ENCODE measurements at places on chromosomes 1 and 21.

- DNase-seq: no peak
Observed at GRCh38 chr21:29749223-29749622, 190.6 kb downstream of the GRIK1 start.

DNA sequence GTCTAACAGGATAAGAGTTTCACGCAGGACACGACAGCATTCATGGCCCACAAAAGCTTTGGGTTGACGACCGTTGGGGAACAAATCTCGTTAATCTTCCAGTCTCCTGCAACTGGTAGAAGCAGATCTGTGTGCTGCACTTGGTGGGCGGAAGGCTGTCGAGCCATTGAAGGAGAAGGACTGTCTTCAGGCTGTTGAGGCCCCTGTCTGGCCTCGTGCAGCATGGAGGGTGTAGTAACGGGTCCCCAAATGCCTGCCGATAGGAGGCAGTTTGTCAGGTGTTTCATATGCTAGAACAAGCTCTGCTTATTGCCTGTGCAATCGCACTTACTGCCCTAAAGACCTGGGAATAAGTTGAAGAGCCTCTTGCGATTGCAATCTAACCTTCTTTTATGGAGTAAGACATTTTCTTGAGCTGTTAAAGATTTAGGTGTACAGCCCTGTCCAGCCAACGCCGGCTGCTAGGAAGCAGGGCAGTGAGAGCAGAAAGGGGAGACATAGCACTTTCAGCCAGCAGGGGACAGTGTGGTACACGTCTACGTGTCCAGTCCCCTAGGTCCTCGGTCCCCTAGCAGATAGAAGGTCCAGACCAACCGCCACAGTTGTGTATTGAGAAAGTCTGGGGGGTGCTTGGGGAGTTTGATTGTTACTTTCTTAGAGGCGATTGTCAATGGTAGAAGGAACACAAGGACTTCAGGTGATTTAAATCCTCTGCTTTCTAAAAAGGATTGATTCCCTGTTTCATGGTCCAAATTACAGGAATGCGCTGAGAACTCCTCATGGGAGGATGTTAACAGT, 102.3 kb upstream of the TMPRSS2 start:
- DNase-seq: peak; percentile 81

DNA sequence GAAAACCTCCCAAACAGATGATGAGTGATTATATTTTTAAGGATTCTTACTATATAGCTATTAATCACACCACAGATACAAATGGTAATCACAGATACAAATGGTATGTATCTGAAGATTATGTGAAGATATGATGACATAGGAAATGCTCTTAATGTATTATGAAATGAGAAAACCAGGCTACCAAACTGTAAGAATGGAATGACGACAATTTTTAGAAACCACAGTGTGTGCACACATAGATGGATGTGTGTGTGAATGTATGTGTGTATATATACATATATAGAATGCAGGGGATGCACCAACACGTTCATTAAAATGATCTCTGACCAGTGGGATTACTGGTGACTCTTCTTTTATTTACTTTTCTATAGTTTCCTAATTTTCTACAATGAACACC, 21.5 kb upstream of the ENAH start:
- no peak for DNase-seq

DNA sequence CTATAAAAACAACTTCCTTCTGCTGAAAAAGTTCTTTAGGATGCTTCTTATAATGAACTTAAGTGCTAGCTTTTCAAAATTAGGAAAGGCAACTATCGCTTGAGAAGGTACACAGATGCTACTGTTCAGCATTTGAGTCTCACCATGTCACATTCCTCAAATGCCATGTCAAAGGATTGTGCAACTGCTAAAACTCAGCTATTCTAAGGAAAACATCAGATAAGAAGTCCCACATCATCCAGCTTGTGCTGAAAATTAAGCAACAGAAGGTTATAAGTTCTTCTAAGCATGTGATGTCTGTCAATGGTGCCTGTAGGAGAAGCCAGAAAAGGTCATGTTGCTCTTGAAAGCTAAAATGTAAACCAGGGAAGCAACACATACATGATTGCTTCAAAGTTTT, 36.5 kb downstream of the MCOLN2 start:
- DNase-seq: peak; percentile 30

DNA sequence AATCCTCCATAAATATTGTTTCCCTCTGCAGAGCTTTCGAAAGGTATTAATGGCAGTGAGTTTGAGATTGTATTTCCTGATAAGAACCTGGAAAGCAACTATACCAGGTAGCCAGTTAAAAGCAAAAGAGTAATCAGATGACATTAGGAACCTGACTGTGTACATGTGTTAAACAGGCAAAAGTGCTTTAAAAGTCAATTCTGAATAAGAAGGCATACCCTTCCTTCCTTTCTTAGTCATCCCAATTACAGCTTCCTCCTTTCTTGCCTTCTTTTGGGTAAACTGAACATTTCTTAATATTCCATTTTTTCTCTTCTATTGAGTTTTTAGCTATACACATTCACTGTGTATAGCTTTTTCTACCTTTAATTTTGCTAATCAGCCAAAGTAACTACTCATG, 144.7 kb downstream of the ZNF281 start:
- DNase-seq: peak; percentile 38

GRCh38 chr1:99646868-99647267, 955 bp downstream of the PALMD start:
- peak; percentile 29 for DNase-seq

GRCh38 chr1:178353524-178353923, 143.2 kb downstream of the CLEC20A start:
- DNase-seq: no peak

- no peak for DNase-seq
Observed at GRCh38 chr1:210293171-210293607, 35.5 kb upstream of the HHAT start.

DNA sequence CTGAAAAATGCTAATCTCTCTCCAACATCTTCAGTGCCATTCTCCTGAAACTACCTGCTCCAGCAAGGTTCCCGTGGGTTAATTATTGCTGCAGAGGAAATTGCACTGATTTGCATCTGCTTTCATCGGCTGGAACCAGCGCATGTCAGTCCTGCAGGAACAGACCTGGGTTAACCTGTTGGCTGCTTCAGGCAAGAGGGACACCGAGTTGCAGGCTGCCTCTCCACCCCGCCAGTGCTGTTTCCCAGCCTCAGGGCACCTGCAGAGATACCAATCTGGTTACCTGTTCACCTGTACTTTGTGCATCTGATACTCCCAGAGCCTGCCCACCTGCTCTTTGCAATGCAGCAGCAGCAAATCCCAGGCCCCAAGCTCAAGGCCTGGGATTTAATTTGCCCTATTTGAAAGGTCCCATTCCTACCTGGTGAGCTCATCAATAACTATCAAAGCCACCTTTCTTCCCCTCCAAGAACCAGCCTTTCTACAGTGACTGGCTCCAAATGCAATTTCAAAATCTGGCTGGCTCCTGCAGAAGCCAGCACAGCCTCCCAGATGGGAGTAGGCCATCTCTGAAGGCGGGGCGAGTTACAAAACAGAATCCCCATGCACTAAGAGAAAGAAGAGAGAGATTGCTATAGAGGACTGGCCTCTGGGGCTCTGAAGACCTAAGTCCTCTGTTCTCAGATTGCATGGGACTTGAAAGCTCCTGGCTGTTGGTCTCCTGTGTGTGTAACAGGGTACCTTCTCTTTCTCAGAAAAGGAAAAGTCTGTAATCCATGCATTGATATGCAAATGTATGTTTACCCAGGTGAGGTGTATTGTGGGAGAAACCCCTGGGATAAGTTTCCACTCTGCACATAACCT, 67.8 kb downstream of the TOMM20 start:
- DNase-seq: no peak

GRCh38 chr1:186155594-186155993, 219.5 kb downstream of the TPR start:
- peak; percentile 69 for DNase-seq

GRCh38 chr21:46000182-46000730, 18.7 kb downstream of the COL6A1 start:
- DNase-seq: no peak

GRCh38 chr1:58739856-58740466, 40.1 kb upstream of the MYSM1 start:
- peak; percentile 81 for DNase-seq

- DNase-seq: peak; percentile 85
Observed at GRCh38 chr21:16194095-16194787, 464.5 kb downstream of the USP25 start.

DNA sequence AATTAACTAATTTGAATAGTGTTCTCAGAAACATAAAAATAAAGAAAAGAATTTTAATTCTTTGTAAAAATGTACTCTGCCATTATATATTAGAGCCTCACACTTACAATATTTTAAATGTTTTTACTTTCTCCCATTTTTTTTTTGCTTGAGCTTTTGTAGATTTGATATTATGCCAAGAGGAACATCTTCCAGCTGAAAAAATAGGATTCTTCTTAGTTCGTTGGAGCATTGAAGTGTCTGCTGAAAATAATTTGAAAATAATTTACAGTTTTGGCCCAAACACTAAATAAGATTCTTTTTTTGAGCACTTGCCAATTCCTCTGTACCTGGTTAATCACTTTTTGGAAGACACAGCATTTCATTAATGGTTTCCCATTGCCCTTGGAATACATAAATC, 175.0 kb upstream of the COL11A1 start:
- no peak for DNase-seq

DNA sequence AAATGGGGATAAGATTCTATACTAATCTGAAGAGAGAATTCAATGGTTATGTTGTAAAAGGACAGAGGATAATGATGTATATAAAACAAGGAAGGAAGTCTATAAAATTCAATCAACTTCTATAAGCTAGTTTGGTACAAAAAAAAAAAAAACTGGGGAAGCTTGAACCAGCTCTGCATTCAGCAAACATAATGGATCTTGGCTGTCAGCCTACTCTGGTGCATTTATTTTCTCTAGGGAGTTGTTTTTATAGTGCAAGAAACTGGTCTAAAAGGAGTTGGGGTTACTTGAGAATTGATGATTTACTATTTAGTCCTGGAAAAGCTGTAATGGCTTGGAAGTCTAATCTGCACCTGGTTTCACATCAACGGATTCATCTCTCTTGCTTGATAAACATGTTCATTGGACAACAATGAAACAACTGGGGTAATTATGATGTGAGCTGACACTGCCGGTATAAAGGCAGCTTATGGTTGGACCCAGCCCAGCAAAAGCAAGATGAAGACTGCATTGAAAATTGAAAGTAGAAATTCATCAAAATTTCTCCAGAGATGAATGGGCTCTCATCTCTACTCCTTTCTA, 199.4 kb upstream of the NRIP1 start:
- no peak for DNase-seq

DNA sequence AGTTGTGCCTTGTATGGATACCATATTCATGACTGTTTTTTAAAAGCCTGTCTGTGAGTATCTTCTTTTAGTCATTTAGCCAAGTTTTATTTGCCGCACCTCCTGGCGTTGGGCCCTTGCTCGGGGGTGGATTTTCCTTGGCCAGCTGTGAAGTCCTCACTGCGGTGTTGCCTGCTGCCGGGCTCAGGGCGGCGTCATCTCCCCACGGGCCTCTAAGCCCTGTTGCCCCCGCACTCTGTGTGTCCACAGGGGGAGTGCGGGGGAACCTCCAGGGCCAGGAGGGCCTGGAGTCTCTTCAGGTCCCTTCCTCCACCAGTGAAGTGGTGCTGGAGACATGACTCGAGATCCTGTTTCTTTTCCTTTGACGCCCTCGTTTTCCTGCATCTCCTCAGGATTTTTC, 65.8 kb upstream of the DIP2A start:
- no peak for DNase-seq

DNA sequence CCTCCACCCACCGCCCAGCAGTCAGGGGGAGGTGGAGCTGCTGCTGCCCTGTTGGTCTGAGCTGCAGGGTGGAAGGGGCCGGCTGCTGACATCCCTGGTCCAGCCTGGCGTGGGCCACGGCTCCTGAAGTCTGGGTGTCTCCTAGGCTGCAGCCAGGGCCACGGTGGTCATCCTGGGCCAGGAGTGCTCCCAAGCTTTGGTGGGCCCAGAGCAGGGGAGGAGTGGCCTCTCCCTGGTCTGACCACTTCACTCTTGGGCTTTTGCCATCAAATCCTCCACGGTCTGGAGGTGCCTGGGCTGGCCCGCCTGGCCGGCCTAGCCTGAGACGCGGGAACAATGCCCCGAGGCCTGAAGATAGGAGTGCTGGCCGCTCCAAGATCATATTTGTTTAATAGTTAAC, 5.8 kb downstream of the PRDM16 start:
- DNase-seq: no peak

DNA sequence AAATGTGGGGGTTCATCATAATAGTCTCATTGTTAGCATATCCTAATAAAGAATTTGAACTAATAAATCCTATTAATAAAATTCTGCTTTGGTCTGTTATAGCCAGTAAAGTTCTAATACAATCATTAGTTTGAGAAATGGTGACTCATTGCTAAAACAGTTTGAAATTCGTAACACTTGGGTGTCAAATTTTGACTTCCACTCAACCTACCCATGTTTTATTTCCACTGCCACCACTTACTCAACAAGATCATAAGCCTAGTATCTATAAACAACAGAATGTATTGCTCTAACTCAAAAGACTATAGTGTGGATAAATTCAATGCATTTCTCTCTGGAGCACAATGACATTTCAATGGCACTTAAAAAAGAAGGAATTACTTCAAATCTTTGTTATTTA, 29.1 kb downstream of the LGALS8 start:
- DNase-seq: no peak

- no peak for DNase-seq
Observed at GRCh38 chr1:50417946-50418599, 5.2 kb downstream of the DMRTA2 start.

DNA sequence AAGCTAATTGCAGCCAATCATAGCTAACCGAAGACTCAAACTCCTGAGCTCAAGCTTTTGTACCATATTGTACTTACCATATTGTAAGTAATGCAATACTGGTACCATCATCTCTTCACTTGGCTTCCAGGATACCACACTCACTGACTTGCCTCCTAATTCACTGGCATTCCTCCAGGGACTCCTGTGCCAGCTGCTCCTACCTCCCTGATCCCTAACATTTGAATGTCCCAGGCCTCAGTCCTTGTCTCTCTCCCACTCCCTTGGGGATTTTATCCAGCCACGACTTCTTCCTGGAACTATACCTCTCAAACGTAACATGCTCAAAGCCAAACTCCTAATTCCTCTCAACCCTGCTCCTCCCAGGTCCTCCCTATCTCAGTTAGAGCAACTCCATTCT, 33.8 kb downstream of the USP48 start:
- no peak for DNase-seq

DNA sequence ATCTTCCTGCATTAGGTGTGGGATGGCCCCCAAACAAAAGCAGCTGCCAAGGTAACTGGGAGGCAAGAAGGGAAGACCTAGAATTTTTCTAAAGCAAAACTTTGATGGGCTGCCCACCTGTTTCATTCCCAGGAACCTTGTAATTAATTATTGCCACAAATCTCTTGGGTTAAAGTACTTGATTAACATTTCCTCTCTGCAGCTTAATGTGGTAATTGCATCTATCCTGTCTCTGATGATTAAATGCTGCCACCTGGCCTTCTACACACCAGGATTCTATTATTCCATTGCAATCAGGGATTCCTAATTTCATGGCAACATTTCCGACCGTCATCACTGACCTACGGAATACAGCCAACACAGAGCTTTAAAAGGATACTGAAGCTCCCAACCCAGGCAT, 68.3 kb upstream of the RC3H1 start:
- no peak for DNase-seq
